Activated CD8-positive, alpha-beta memory T cell treated with anti-CD3 and anti-CD28 coated beads for 48 hours (primary cell): ENCODE measurements at places on chromosomes 2 and 18.

- DNase-seq = no peak
These were observed 23.9 kb upstream of the CRACDL start for GRCh38 chr2:98959810-98960507.

DNA sequence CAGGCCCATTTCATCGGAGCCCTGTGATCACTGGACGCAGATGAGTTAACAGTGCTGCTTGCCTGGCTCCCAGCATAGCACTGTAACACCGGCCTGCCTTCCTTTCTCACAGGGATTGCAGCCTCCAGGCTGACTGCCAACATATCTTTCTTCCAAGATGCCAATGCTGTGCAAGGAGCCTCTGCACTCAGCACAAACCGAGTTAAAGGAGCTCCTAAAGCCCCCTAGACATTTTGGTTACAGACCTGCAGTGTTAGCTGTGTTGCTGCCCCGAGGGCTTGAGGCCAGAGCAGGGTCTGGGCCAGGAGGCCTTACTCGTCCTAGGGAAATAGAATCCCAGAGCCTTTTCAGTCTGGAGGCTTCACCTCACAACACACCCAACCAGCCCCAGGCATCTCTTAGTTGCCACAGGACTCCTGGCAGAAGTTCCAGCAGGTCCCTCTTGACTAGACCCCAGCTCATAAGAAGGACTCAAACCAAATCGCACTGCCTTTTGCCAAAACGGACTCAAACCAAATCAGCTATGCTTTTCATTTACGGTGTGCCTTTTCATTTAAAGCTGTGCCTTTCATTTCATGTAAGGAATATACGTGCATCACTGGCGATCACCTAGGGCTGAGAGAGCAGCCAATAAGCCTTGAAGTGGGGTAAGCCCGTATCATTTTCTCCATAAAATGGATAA, 58.4 kb upstream of the EML4 start:
- DNase-seq = no peak

DNA sequence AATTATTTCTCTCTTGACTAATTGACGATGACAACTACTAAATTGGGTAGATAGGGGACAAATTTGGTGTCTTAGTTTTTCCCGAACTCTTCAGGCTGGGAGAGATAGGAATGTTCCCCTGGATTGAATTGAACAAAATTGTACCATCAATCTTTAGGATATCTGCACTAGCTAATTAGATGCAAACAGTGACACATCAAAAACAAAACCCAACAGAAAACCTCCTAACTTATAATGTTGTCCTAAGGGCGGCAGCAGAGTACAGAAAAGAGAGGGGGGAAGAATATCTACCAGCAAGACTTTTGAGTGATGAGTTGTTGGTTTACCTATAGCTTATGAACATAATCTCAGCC, 342.9 kb downstream of the INSIG2 start:
- no peak for DNase-seq

- DNase-seq = peak; percentile 33
These were observed 54.2 kb upstream of the SEMA4C start for GRCh38 chr2:96923810-96924774.

DNA sequence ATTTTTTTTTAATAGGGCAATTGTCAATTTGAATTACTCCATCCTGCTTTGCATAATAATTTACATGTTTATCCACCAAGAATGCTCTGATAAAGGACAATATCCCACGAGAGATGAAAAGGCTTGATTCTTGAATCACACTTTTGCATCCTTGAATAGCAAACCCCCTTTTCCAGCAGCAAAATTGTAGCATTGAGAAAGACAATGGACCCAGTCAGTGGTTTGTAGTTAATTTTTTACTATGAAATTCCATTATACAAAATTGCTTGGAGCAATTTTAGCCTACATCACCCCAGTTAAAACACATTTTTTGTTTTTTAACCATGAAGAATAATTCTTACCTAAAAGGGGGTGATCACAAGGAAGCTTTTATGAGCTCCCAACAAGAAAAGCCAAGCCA, 255.1 kb downstream of the RND3 start:
- DNase-seq = no peak

GRCh38 chr2:73050121-73050545, 21.4 kb downstream of the SFXN5 start:
- no peak for DNase-seq

DNA sequence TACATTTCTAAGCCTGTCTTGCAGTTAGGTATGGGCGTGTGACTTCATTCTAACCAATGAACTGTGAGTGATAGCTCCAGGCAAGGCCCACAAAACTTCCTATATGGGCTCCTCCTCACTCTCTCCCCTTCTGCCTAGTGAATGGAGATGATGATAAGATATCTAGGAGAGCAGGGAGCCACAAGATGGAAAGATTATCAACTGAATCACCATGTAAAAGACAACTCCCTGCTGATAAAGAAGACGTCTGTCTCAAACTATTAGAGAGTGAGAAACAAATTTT, 237.1 kb downstream of the GPD2 start:
- no peak for DNase-seq

DNA sequence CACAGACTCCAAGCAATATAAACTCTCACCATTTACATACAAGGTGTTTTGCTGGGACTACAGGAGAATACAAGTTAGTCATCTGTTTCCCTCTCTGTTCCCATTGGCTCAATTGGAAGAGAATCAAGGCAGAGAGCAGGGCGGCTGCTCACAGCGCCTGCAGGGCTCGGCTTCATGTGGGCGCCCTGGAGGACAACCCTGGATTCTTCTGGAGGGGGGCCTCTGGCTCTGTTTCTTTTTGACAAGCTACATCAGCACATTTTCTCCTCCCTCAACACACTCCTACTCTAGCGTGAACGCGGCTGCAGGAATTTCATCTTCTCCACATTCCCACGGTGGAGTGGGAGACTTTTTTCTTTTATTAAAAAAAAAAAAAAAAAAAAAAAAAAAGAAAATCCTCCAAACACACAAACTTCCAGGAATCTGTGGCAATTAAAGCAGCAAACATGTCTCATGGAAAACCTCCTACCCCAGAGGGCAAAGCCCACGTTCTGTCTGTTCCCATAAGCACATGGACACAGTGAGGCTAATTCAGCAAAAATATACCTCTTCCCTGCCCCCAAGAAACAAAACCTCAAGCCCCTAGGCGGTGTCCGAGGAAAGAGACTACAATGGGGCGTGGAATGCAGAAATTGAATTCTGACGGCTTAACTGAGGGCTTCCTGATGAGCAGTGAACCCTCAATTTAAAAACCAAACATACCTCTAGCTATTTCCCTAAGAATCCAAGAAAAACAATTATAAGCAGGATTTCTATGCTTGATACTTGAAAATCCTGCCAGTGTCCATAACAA, 50.6 kb downstream of the PARD6G start:
- no peak for DNase-seq

GRCh38 chr2:179513181-179513580, 248.5 kb upstream of the SESTD1 start:
- DNase-seq = no peak

- no peak for DNase-seq
These were observed 8.3 kb downstream of the TM4SF20 start for GRCh38 chr2:227370791-227371312.

- no peak for DNase-seq
These were observed at the start of gene CXCR1 for GRCh38 chr2:218166791-218167190. TSS of gene CXCR1 (minus strand) at chr2:218166962. CDS start at chr2:218165211, 1,751 bp downstream.

GRCh38 chr2:76027761-76028160, 317.0 kb upstream of the GCFC2 start:
- DNase-seq = no peak

GRCh38 chr2:88296247-88296646, 126.1 kb downstream of the THNSL2 start:
- DNase-seq = no peak

DNA sequence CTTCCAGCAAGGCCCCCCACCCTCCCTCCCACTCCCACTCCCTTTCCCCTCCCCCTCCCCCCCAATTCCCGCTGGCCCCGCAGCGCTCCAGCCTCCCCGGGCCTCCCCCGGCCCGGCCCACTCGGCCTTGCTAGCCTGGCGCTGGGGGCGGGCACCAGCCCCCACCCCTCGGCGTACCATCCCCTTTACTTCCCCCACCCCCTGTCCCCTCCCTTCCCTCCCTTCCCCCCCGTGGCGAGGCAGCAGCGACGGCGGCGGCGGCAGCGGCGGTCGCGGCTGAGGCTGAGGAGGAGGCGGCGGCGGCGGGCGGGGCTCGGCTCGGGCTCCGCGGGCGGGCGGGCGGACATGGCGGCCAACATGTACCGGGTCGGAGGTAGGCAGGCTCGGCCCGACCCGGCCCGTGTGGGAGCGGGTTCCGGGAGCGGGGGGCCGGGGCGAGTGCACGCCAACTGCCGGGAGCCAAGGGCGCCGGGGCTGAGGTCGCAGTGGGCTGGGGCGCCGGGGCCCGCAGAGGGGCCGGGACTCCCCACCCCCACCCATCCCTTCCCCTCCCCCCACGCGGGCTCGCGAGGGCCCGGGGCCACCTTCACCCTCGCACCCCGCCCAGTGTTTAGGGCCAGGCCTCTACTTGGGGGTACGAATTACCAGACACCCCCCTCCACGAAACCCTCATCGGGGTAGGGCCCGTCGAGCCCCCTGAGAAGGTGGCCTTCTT, at the start of gene MTA3:
MTA3 (plus strand) TSS at position 232 of the 715 bp plus-strand sequence; CDS start at position 346, 114 bp downstream.
- DNase-seq = peak; percentile 35

GRCh38 chr2:144136297-144137010, 383.5 kb downstream of the ZEB2 start:
- no peak for DNase-seq

DNA sequence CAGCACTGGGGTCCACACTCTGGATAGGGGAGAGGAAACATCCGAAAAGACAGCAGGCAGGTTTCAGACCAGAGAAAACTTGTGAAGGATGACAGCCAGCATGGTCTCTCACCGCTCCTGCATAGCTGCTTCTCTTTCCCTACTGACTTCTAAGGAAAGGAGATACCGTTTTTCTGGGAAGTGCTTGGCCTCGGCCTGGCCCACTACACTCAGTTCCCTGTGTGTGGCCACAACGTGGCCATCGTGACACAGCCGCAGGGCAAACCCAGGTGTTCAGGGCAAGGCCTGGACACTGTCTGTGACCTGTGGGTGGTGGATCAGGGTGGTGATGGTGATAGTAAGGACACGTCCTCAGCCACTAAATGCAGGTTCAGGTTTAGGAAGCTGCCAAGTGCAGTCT, 34.2 kb upstream of the ACAA2 start:
- no peak for DNase-seq

DNA sequence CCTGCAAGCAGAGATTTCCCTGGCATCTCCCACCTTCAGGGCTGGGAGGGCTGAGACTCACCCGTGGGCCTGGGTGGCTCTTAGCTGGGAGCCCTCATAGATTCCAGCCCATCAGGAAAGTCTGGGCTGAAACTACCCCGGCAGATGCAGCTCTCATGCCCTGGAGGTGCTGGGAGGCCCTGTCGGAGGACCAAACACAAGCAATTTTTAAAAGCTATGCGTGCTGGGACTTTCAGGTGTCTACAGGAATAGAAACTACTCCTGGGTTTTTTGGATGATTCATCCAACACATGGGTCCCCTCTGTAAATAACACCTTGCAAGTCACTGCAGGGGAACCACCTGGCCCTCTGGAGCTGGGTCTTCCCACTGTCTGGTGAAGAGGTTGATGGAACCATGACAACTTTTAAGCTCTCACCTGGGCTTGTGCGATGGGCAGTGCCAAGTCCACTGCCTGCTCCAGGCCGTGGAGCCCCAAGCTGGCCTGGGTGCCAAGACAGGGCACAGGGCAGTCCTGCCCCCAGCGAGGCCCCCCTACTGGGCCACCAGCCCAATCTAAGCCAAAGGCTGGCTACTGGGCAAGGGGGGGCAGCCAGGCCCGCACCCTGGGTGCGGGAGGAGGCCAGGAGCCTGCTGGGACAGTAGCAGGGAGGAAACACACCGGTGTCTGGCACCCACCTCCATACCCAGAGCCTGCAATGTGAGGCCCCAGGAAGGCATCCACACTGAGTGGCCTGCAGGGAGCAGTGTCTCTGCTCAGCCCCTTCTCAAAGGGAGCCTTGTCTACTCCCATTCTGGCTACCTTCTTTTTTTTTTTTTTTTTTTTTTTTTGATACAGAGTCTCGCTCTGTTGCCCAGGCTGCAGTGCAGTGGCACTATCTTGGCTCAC, 1.1 kb upstream of the GPR55 start:
- DNase-seq = no peak

DNA sequence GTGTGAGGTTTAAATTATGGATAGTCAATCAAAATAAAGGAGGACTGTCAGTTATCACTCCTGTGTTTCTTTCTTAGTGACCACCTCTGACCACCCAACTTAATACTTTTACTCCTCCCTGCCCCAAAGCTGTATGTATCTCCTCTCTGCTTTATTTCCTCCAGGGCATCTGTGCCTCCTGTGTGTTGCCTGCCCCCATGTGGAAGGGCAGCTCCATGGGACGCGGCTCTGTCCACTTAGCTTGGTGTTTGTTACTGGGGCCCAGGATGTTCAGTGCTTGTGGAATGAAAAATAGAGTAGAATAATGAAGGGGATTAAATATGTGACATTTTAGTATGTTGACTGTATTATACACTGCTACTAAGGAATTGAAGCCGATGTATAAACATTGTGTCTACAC, 9.8 kb downstream of the ACP1 start:
- no peak for DNase-seq
